ENCODE measurements at places on chromosomes 5 and 9.

DNA sequence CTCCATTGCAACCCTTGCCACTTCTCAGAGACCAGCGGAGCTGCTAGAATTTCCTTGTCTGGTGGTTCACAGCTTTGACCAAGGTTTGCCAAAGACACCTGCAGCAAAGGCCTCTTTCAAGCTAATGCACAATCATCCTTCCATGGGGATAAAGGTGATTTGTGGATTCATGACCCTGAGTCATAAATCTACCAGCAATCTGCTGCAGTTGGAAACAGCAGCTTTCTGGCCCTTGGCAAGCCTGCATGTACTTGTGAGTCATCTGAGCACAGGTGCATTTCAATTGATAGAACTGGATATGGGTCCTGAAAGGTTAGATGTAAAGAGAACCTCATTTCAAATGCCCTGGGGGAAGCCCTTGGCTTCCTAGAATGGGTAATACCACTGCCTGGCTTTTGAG, 21.6 kb upstream of the TCF7 start:
- no peak for DNase-seq
- peaks cover 1% of the 10 kb centered on the region for H3K36me3 ChIP-seq
- H3K27ac ChIP-seq, result peak overlapping the region; percentile 66
- peaks cover 95% of the 10 kb centered on the region for H3K4me1 ChIP-seq

- H3K4me3 ChIP-seq, result no peak overlapping the region
- no peaks in the 10 kb centered on the region for H3K4me1 ChIP-seq
- H3K27me3 ChIP-seq, result no peaks in the 10 kb centered on the region
- no peak overlapping the region for H3K27ac ChIP-seq
Observed at GRCh38 chr5:17022296-17022695, 86.2 kb upstream of the MYO10 start.

DNA sequence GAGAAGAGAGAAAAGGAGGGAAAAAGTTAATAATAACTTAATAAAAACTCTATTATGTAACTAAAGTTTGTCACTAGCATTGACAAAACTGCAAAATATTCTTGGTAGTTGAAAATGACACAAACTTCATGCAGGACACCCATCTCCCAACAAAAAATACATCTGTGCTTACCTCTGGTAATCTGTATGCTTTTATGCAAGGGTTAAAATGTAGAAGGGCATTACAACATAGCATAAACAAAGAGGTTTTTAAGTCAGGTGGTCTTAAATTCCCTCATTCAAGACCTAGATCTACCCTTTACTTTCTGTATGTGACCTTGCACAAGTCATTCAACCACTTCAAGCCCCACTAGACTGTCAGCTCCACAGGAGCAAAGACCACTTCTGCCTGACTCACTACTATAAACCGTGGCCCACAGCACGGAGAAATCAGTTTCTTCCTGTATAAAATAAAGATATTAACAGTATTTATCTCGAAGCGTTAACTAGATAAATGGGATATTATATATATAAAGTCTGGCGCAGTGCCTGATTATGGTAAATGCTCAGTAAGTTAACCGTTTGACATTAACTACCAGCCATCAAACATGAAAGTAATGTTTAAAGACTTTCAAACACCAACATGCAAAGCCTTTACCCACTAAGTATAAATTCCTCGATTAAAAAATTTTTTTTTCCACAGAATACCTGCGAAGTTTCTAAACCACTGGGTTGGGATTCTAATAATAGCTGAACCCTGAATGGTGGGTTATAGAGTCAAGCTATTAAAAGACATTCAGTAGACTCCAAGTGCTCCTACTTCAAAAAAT, 2.0 kb downstream of the FBXL17 start:
- H3K4me1 ChIP-seq, result peaks cover 23% of the 10 kb centered on the region
- DNase-seq, result peak; percentile 6
- peaks cover 16% of the 10 kb centered on the region for H3K36me3 ChIP-seq
- no peaks in the 10 kb centered on the region for H3K27me3 ChIP-seq
- H3K4me3 ChIP-seq, result peak overlapping the region; percentile 83
- peak overlapping the region; percentile 63 for H3K27ac ChIP-seq

- H3K27me3 ChIP-seq, result no peaks in the 10 kb centered on the region
- no peak for DNase-seq
- no peak overlapping the region for H3K4me3 ChIP-seq
- H3K36me3 ChIP-seq, result no peaks in the 10 kb centered on the region
- H3K4me1 ChIP-seq, result no peaks in the 10 kb centered on the region
Observed at GRCh38 chr5:112063191-112063590, 306.2 kb upstream of the NREP start.
